ENCODE measurements at places on chromosomes 11 and 22.

GRCh38 chr11:128559496-128560103 lies 27.8 kb downstream of the ETS1 start:
- DNase-seq: no peak

GRCh38 chr11:58330861-58331260 lies 28.0 kb downstream of the OR5B17 start:
- no peak for DNase-seq

DNA sequence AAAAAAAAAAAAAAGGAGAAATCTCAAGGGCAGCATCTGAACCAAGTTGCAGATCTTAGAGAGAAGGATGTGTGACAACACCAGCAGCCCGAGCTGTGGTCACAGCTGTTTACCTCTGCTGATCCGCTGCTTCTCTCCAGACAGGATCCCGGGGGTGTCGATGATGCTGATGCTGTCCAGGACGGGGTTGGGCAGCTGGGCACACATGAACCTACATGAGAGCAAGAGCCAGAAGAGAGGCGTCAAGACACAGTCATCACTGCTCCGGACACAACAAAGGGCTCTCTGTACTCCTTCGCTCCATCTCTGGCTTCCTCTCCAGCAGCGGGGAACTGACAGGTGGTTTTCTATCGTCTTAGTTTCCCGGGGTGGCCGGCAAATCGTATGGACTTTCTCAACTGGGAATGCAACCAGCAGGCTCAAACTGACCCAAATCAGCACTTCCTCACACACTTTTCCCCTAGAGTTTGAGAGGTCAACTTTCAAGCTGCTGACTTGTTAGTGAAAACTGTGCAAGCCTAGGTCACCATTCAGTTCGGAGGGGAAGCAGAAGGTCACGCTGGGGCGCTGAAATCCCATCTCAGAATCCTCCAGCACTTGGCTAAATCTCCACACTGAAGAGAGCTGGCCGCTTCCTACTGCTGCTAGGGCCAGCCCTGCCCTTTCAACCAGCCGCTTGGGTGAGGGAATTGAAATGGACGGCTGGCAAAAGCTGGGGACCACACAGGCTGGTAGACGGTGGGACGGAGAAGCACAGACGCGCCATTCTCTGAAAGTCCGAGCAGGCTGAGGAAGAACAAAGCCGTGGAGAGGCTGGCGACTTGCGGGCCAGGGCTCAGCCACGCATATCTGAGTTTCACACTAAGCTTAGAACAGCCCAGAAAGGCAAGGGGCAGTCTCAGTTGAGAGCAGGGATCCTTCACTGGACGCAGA lies 3.8 kb downstream of the EHD1 start:
- DNase-seq: no peak

GRCh38 chr22:38718414-38718813 lies 12.7 kb downstream of the GTPBP1 start:
- DNase-seq: no peak

DNA sequence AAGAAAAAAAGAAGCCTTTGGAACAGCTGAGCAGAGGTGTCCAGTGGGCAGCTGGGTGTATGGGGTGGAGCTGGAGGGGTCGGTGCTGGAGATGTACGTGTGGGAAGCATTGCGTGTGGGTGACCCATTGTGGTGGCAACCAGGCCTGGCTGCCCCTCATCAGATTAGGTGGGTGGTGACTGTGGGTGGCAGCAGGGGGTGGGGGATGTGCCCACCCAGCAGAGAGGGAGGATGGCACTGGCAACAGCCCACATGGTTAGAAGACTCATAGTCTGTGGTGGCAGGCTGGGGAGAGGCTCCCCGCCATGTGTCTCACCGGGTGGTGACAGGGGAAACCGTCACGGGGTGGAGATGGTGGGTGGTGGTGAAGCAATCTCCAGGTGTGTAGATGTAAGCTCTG lies 27.6 kb downstream of the TP53I11 start:
- no peak for DNase-seq

DNA sequence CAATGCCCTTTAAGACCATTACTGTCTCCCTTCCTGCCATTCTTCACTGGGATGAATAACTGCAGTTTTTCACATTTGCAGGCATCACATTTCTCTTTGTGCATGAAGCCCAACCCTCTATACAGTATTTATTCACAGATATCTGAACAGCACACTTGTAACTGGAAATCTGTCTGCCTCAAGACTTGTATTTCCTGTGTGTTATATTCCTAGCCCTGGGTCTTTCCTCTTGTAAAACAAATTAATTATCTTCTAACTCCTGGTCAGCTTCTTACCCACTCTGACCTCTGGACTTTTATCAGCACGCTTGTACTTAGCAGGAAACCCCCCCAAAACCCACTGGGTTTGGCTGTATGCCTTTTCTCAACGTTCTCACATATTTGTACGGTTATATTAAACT lies 2.0 kb downstream of the CSRP3 start:
- no peak for DNase-seq

- no peak for DNase-seq
These were observed 112.9 kb downstream of the SPON1 start for GRCh38 chr11:14075118-14076078.

DNA sequence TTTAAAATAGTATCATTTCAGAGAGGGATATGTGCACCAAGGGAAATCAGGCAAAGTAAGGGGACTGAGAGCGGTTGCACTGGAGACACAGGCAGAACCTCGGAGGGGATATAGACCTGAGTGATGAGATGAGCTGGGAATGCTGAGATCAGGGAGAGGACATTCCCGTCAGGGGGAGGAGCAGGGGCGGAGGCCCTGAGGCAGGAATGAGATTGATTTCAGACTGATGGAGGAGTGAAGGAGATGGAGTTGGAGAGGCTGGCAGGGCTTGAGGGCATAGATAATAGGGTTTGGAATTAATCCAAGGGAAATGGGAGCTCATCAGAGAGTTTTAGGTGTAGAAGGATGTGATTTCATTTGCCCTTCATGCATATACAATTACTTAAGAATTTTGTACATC lies 13.2 kb downstream of the CD6 start:
- DNase-seq: no peak

DNA sequence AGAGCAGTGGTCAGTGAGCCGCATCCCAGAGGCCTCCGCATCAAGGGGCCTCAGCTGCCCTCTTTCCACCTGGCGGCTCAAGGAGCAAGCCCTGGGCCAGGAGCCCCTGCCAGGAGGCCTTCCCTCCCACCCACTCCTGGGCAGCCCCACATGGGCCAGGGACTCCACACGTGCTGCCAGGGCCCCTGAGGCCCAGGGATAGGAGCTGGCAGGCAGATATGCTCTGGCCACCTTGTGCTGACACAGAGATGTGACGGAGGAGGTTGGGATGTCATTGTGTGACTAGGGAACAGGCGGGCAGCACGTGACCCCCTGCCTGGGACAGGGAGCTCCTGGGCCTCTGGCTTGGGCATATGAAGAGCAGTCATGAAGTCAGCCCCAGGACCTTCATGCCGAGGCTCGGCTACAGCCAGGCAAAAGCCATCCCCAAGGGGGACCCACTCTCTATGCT lies 77.9 kb downstream of the PIWIL3 start:
- DNase-seq: no peak

DNA sequence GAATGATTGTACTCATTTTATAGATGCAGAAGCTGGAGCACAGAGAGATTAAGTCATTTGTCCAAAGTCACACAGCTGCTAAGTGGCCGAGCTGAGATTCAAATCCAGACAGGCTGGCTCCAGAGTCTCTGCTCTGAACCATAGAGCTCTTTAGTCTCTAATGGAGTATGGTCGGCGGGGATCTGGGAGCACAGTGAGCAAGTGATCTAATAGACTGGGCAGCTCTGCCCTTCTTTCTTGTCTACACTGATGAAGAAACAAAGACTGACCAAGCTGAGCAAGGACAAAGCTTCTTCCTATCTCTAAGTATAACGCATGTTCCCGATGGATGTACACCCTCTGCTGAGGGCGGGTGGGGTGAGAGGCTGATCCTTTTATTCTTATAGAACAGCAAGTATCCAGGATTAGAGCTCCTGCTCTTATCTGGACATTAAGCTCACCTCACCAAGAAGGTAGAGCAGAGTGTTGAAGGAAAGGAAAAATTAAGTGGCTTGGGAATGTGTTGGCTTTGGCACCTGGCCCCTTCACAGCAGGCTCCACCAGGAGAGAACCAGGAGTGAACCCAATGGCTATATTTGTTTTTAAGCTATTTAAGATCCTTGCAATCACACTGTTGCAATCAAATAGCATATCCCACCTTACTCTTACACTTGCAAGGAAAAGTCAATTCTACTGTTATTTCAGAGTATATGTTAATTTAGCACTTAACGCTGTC lies 68.7 kb downstream of the ETS1 start:
- DNase-seq: no peak

GRCh38 chr11:6771926-6772893 lies at the start of gene OR2AG2:
Gene OR2AG2, minus strand, starts transcription at chr11:6771976. Its CDS starts 3,019 bp downstream, at chr11:6768957.
- no peak for DNase-seq

DNA sequence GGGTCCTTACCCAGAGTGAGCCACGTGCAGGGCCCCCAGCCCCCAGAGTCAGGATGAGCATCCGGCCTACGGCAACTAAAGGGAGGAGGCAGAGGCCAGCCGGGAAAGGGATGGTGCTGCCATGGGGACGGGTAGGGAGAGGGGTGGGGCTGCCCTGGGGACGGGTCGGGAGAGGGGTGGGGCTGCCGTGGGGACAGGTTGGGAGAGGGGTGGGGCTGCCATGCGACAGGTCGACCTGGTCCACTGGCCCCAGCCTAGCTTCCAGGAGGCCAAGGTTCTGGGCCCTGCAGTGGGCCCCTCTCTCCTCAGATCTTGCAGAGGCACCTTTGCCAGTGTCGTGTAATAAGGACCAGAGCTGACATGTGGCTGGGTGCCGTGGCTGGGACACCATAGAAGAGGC lies 187.7 kb downstream of the BRD1 start:
- DNase-seq: no peak

GRCh38 chr11:12167061-12168000 lies 56.9 kb downstream of the MICAL2 start:
- DNase-seq: no peak

GRCh38 chr11:131979364-131979763 lies 608.9 kb downstream of the NTM start:
- no peak for DNase-seq

- DNase-seq: no peak
These were observed 11.4 kb downstream of the RTN4R start for GRCh38 chr22:20256551-20257211.

DNA sequence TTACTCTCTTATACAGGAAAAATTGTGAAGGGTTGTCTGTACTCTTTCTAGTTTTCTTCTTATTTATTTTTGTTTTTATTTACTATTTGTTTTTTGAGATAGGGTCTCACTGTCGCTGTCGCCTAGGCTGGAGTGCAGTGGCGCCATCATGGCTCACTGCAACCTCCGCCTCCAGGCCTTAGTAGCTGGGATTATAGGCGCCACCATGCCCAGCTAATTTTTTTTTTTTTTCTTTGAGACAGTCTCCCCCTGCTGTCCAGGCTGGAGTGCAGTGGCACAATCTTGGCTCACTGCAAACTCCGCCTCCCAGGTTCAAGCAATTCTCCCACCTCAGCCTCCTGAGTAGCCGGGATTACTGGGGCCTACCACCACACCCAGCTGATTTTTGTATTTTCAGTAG lies 18.4 kb downstream of the CUL5 start:
- no peak for DNase-seq

GRCh38 chr11:117595440-117595839 lies 201.6 kb downstream of the DSCAML1 start:
- DNase-seq: no peak

DNA sequence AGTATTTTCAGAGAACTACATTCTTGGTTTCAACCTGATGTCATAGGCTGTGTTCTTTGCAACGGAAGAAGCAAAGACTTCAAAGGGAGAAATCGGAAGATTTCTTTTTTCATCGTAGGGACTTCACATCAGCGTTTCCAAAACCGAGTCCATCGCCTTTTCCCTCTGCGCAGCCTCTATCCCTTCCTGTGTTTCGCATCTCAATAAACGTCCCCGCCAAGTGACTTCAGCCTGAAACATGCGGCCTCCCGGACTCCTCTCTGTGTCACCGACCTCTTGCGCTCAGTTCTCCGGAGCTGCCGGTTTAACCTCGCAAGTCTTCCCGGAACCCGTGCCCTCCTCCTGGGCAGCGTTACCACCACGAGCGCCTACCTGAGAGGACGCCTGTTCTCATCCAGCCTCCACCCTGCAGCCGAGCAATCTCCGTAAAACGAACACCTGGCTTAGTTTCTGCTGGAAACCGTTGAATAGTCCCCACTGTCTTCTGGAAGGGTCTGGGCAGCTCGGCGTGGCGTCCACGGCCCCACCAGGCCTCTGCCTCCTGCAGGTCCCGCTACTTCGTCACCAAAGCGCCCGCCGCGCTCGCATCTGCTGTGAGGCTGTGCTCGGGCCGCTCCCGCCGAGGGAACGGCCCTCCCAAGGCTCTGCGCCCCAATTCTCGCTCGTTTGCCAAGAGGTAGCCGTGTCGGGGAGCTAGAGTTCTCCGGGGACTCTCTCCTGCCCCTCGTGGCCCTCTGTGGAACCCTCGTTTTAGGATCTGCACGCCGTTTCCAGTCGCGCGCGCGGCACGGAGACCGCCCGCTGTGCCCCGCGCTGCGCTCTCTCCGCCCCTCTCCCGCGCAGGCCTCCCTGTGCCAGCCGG lies at the start of gene GLB1L3:
Gene GLB1L3, plus strand, starts transcription at position 846 of the 862 bp plus-strand sequence. CDS start 362 bp downstream, outside the sequence.
- DNase-seq: no peak

DNA sequence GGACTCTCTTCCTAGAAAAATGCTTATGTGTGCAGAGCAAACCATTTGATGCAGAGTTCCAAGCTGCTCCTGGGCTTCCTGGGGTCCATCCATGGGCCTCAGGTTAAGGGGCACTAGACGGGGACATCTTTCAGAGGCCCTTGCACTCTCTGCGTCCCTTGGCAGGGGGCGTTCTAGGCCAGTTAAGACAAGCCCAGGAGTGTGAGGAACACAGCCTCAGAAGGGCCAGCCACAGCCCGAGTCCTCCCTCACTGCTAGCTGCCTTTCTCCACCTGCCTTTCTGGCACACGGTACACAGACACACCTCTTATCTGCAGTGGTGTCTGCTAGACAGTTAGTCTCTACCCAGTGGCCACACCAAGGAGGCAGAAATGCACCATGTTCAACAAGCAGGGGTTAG lies 18.0 kb upstream of the BID start:
- no peak for DNase-seq

GRCh38 chr22:20491346-20491745 lies 4.2 kb downstream of the KLHL22 start:
- DNase-seq: no peak

- DNase-seq: no peak
These were observed 492.9 kb downstream of the SOX6 start for GRCh38 chr11:15863411-15863810.

GRCh38 chr11:61817471-61818202 lies 834 bp upstream of the FADS1 start:
- no peak for DNase-seq

- no peak for DNase-seq
These were observed 21.1 kb upstream of the CSTF3 start for GRCh38 chr11:33182246-33182878.

- no peak for DNase-seq
These were observed 17.8 kb upstream of the NEAT1 start for GRCh38 chr11:65404638-65405339.

Measured in bone marrow (tissue), 2 donors.